ENCODE measurements at places on chromosomes 6 and 20.

GRCh38 chr6:157278171-157278570 is 45.1 kb downstream of the TMEM242 start:
- no peak for DNase-seq

DNA sequence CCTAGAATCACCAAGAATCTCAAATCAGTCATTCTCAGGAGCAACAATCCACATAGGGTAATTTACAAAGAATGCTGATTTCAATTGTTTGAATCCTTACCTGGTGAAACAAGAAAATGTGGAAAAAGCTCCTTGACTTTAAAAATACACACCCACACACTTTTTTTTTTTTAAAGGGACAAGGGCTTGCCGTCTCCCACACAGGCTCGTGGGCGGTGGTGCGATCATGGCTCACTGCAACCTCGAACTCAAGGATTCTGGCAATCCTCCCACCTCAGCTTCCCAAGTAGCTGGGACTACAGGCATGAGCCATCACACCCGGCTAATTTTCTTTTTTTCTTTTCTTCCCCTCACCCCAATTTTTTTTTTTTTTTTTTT is 30.7 kb downstream of the PARD6B start:
- no peak for DNase-seq

- DNase-seq: no peak
Observed at GRCh38 chr6:159979136-159979874, 10.4 kb downstream of the IGF2R start.

GRCh38 chr6:54041239-54041638 is 70.0 kb upstream of the MLIP start:
- DNase-seq: no peak

DNA sequence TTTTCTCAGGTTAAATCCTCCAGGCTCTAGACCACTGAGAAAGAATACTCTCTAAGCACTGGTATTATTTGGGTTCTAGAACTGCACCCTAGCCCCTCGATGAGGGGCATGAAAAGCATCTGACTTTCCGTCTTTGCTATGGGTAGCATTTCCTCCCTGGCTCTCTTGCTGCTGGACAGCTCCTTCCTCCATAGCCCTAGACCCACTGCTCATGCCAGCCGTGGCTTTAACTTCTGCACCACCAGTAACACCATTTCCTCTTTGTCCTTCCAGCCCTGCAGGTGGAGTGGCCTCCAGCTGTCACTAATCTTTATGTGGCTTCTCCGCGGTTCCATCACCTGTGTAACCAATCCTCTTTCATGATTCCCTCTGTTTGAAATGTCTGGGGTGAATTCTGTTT is 194.9 kb downstream of the SCP2D1 start:
- no peak for DNase-seq

DNA sequence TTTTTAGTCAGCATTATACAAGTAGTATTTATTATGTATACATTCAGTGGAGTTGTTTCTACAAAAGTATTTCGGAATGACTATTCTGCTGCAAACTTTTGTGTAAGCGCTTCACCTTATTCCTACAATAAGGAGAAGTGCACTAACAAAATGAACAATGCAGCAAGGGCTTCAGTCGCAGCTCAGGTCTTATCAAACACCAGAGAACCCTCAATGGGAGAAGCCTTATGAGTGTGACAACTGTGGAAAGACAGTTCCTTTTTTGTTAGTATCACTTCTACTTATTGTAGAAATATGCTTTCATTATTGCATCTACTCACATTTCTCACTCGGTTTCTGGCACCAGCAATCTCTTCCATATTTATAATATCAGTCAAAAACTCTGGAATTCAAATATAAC is 18.8 kb downstream of the ZKSCAN3 start:
- DNase-seq: no peak

GRCh38 chr6:104014163-104014959 is 845.4 kb downstream of the HACE1 start:
- DNase-seq: no peak

All from cortex of kidney (tissue), 1 donor.